ENCODE measurements at places on chromosomes 12 and 14. TPM values are rescaled to one million over a fixed set of nuclear protein-coding genes. Genes with fewer than 3 reads are reported as not detected.

Gene CFAP54
- total RNA-seq: 0.17 TPM

Gene CLSTN3
- 20.4 TPM for total RNA-seq

Gene GPX2
- total RNA-seq: 0.30 TPM

DNA sequence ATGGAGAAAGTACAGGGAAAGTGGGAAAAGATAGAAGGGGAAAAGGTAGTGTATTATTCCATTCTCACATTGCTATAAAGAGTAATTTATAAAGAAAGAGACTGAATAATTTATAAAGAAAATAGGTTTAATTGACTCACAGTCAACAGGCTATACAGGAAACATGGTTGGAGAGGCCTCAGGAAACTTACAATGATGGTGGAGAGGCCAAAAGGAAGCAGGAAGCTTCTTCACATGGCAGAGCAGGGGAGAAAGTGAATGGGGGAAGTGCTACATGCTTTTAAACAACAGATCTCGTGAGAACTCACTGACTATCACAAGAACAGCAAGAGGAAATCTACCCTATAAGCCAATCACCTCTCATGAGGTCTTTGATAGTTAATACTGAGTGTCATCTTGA, 725.0 kb upstream of the FLRT2 start:
- DNase-seq: no peak
- H3K27me3 ChIP-seq: no peaks in the 10 kb centered on the region
- no peak overlapping the region for H3K27ac ChIP-seq
- no peaks in the 10 kb centered on the region for H3K36me3 ChIP-seq

- H3K27ac ChIP-seq: no peak overlapping the region
- no peak overlapping the region for H3K4me3 ChIP-seq
- peak; percentile 43 for DNase-seq
- no peaks in the 10 kb centered on the region for H3K36me3 ChIP-seq
- H3K4me1 ChIP-seq: peaks cover 18% of the 10 kb centered on the region
These were observed 331.2 kb upstream of the SFSWAP start for GRCh38 chr12:131379738-131380137.

GRCh38 chr12:13654456-13654855, 326.9 kb downstream of the GRIN2B start:
- no peaks in the 10 kb centered on the region for H3K36me3 ChIP-seq
- H3K27me3 ChIP-seq: no peaks in the 10 kb centered on the region
- no peak overlapping the region for H3K27ac ChIP-seq
- no peak for DNase-seq
- H3K4me3 ChIP-seq: no peak overlapping the region

DNA sequence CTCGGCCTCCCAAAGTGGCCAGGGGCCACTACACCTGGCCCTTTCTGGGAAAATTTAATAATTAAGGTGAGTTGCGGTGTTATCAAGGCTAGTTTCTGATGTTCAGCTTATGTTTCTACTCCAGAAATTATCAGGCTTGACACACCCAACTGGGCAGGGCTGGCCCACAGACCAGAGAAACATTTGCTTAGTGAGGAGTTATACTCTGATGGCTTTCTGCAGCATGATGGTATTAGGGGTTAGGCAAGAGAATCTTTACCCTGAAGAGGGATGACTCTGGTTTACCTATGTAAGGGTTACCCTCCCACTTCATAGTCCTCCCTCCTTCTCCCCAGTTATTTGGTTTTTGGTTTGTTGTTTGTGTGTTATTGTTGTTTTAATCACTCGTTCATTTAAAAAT, 24.5 kb upstream of the HECTD1 start:
- no peak overlapping the region for H3K4me3 ChIP-seq
- no peak for DNase-seq
- H3K36me3 ChIP-seq: no peaks in the 10 kb centered on the region
- H3K27ac ChIP-seq: no peak overlapping the region
- H3K4me1 ChIP-seq: peaks cover 4% of the 10 kb centered on the region

- H3K4me3 ChIP-seq: no peak overlapping the region
- no peaks in the 10 kb centered on the region for H3K27me3 ChIP-seq
- H3K36me3 ChIP-seq: no peaks in the 10 kb centered on the region
- no peak overlapping the region for H3K27ac ChIP-seq
- DNase-seq: no peak
- no peaks in the 10 kb centered on the region for H3K4me1 ChIP-seq
These were observed 234.9 kb downstream of the SUDS3 start for GRCh38 chr12:118611295-118611694.

- H3K4me1 ChIP-seq: peaks cover 10% of the 10 kb centered on the region
- H3K27me3 ChIP-seq: no peaks in the 10 kb centered on the region
- no peaks in the 10 kb centered on the region for H3K36me3 ChIP-seq
- peak overlapping the region; percentile 94 for H3K27ac ChIP-seq
- no peak for DNase-seq
These were observed 9.9 kb upstream of the SLC38A2 start for GRCh38 chr12:46382408-46382963.

GRCh38 chr14:64899958-64900357, 14.3 kb upstream of the CHURC1 start:
- H3K27ac ChIP-seq: no peak overlapping the region
- no peak overlapping the region for H3K4me3 ChIP-seq
- H3K4me1 ChIP-seq: no peaks in the 10 kb centered on the region
- H3K36me3 ChIP-seq: no peaks in the 10 kb centered on the region
- no peaks in the 10 kb centered on the region for H3K27me3 ChIP-seq

GRCh38 chr12:59736786-59737185, 141.0 kb downstream of the SLC16A7 start:
- no peaks in the 10 kb centered on the region for H3K36me3 ChIP-seq
- no peak overlapping the region for H3K27ac ChIP-seq
- H3K27me3 ChIP-seq: no peaks in the 10 kb centered on the region

GRCh38 chr12:112170376-112170775, 45.0 kb downstream of the TRAFD1 start:
- DNase-seq: no peak
- H3K4me1 ChIP-seq: no peaks in the 10 kb centered on the region
- H3K27me3 ChIP-seq: no peaks in the 10 kb centered on the region
- H3K27ac ChIP-seq: no peak overlapping the region
- H3K4me3 ChIP-seq: no peak overlapping the region
- H3K36me3 ChIP-seq: peaks cover under 1% of the 10 kb centered on the region

Gene DYRK2
- total RNA-seq: 34.9 TPM

DNA sequence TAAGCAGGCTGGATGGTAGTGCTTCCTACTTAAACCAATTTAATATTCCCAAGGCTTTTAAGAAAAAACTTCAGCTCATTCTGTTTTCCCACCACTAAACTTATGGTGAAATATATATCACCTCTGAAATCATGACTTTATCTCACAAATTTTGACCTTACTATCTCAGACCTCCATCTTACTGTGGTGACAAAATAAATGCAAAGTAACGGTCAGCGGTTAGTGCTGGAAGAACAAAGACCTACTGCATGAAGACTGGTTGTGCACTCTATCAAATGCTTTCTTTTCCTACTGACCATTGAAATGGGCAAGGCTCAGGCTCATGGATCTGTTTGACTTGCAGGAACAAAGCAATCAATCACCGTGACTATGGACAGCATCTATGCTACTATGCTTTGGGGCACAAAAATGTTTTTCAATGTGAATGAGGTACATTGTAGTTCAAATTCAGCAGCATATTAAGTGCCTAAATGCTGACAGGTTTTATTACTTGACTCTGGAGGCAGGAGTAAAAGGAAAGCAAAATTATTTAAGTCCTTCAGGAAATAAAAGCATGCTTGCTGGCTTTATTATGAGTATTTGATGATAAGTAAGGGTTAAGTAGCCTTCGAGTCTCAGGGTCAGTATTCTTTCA, 43.1 kb upstream of the GTF2A1 start:
- H3K4me1 ChIP-seq: no peaks in the 10 kb centered on the region
- H3K4me3 ChIP-seq: no peak overlapping the region
- no peak overlapping the region for H3K27ac ChIP-seq
- H3K27me3 ChIP-seq: no peaks in the 10 kb centered on the region
- no peak for DNase-seq

- no peaks in the 10 kb centered on the region for H3K36me3 ChIP-seq
- no peaks in the 10 kb centered on the region for H3K4me1 ChIP-seq
- no peaks in the 10 kb centered on the region for H3K27me3 ChIP-seq
These were observed 260.5 kb downstream of the MSRB3 start for GRCh38 chr12:65539023-65539422.

DNA sequence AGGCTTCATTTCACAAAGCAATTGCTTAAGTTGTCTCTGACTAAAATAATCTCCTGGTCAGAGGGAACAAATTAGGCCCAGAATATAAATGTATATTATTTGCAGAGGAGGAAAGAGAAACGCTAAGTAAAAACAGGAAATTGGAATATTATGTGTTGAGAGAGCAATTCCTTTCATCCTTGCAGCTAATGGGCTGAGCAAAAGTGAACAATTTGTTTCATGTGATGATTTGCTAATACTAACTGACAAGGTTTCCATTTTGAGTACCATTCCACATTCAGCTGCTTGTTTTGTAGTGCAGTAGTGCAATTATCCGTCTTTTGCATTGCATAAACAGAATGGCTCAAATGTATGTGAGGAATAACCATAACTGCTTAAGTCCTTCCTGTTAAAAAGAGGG, 103.2 kb downstream of the TPH2 start:
- no peak overlapping the region for H3K4me3 ChIP-seq
- H3K27me3 ChIP-seq: no peaks in the 10 kb centered on the region
- H3K27ac ChIP-seq: no peak overlapping the region
- DNase-seq: no peak

GRCh38 chr12:55933169-55933798, 2.3 kb downstream of the DGKA start:
- H3K27ac ChIP-seq: no peak overlapping the region
- H3K4me1 ChIP-seq: peaks cover 20% of the 10 kb centered on the region
- DNase-seq: no peak
- no peak overlapping the region for H3K4me3 ChIP-seq
- no peaks in the 10 kb centered on the region for H3K36me3 ChIP-seq

All from H1 (cell line).